Endothelial cell of umbilical vein (primary cell): ENCODE measurements at places on chromosomes 6 and 20. TPM values are rescaled to one million over a fixed set of nuclear protein-coding genes. Genes with fewer than 3 reads are reported as not detected.

DNA sequence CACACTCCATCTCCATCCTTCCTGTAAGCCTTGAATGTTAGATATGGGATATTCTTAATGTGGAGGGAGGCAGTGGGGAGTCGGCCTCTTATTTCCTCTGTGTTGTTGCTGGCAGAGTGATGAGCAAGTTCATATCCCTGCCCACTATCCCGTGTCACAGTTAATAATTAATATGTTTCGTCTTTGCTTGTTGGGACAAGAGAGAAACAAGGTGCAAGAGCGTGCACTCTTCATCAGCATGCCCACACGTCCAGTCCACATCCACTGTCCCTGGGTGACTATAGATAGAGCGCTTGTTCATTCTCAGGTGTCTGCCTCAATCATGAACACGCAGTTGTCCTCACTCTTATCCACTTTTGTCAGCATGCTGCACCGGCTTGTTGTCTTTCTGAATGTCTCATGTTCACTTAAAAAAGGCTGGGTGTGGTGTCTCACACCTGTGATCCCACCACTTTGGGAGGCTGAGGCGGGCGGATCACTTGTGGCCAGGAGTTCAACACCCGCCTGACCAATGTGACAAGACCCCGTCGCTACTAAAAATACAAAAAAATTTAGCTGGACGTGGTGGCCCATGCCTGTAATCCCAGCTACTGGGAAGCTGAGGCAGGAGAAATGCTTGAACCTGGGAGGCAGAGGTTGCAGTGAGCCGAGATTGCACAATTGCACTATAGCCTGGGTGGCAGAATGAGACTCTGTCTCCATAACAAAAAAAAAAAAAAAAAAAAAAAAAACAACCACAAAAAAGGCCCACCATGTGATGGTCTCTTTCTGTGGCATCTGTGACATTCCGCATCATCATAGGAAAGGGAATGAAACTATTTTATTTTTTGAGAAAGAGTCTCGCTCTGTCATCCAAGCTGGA, 34.2 kb downstream of the PPP1R3G start:
- H3K27me3 ChIP-seq = no peaks in the 10 kb centered on the region
- H3K27ac ChIP-seq = no peak overlapping the region
- no peak for DNase-seq
- H3K4me1 ChIP-seq = no peaks in the 10 kb centered on the region
- no peaks in the 10 kb centered on the region for H3K36me3 ChIP-seq

The UBD gene
- 0.31 TPM in 1 of 2 replicates, not detected in the other for total RNA-seq

The HSPA1B gene
- 49.3 and 54.0 TPM in 2 replicates for total RNA-seq

The SPDEF gene
- not detected in 2 replicates for total RNA-seq
